ENCODE measurements at places on chromosomes 13 and 19.

DNA sequence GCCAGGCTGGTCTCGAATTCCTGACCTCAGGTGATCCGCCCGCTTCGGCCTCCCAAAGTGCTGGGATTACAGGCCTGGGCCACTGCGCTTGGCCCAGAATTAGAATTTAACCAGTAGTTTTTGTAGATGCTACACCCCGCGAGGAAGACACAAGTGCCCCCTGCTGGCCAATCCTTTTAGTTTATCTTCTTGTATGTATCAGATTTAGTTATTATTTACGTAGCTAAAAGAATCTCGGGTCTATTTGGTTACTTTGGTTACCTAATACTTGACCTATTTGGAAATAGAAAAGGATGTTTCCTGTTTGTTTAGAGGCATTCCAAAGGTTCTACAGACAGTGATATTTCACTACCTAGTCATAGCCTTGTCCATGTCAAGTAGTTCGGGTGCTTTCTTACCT is 22.0 kb downstream of the MUC16 start:
- no peak for DNase-seq

DNA sequence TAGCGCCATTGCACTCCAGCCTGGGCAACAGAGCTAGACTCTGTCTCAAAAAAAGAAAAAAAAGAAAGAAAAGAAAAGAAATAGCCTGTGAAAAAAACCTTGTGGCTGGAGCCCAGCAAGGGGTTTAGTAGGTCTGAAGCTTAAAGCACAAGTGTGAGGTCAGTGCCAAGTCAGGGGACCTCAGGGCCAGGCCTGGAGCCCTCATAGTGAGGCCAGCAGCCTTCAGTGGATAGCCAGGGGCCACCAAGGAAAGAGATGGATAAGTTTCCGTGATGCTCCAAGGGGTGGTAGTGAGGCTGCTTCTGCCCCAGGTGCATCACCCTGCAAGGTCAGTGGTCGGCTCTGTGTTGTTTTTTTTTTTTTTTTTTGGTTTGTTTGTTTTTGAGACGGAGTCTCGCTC is 12.9 kb downstream of the TINCR start:
- no peak for DNase-seq

- DNase-seq, result no peak
Observed at GRCh38 chr13:42495255-42495654, 78.7 kb upstream of the TNFSF11 start.

DNA sequence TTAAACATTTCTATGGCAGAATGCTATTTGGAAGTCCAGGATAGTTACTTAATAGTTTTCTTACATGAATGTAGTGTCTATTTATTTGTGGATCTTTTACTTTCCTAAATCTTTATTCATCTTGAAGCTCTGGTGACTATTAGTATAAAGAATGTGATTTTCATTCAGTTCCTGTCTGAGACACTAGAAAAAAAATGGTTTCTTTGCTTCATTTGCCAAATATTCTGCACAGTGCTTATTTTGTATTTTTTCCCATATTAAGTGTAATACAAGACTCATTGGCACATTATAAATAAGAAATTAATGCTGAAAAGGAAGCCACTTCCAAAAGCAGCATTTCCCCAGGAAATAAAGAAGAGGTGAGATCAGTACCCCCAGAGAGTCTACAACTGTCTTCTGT is 109.8 kb downstream of the POSTN start:
- no peak for DNase-seq

- no peak for DNase-seq
Observed at GRCh38 chr19:46892252-46893179, 31.7 kb downstream of the ARHGAP35 start.

GRCh38 chr19:42172261-42172660 is 40.0 kb upstream of the POU2F2 start:
- no peak for DNase-seq

GRCh38 chr13:77230560-77230959 is 96.3 kb downstream of the MYCBP2 start:
- DNase-seq, result no peak

GRCh38 chr13:30690282-30691188 is 44.8 kb upstream of the ALOX5AP start:
- DNase-seq, result no peak

DNA sequence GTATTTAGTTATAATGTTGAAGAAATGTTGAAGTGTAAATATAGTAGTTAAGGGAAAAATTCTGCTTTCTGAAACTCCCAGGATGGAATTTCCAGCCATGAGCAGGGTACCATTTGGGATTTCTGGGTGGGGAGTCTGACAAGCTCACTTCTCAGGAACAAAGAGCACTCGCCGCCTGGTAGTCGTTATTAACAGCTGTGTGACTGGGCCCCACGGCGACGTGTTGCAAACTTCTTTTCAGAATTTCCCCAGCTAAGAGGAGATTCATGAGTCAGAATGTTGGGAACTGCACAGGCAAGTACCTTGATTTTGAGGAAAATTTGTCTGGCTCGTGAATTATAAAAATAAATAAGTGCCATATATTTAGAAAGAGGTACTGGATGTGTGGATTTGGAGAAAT is 103.7 kb downstream of the LACC1 start:
- no peak for DNase-seq

DNA sequence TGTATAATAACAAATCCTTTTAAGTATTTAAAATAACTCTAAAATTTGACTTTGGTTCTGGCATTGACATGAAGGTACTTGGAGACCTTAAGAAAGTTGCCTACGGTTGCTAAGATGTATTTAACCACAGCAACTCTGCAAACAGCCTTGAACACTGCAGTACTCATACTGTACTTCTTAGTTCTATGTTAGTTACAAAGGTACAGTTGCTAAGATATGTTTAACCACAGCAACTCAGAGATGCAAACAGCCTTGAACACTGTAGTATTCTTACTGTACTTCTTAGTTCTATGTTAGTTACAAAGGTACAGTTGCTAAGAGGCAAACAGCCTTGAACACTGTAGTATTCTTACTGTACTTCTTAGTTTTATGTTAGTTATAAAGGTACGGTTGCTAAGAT is 268.3 kb upstream of the MIR17HG start:
- DNase-seq, result no peak

- DNase-seq, result no peak
Observed at GRCh38 chr13:50129706-50130122, 114.5 kb downstream of the KCNRG start.

Measured in activated CD4-positive, CD25-positive, alpha-beta regulatory T cell treated with anti-CD3 and anti-CD28 coated beads, Interleukin-2, amount 50 U/mL, for 16 hours (primary cell).